ENCODE measurements at places on chromosomes 3 and 15.
A peak's percentile ranks its signal among the peaks of the same experiment; 100 is the strongest.

DNA sequence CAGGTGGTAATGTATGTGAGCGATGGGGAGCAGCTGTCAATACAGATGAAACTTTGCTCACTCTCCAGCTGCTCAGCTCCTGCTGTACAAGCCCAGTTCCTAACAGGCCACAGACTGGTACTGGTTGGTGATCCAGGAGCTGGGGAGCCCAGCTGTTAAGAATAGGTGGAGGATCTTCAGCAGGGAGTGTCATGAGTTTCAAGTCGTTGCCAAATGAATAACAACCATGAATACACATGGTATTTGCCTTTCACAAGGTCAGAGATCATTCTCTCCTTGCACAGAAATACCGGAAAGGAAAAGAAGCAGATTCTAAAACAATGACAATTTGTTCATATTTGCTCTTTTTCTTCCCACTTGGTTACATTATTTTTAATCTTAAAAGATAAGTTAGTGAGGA is 5.1 kb downstream of the PLSCR1 start:
- DNase-seq: no peak

DNA sequence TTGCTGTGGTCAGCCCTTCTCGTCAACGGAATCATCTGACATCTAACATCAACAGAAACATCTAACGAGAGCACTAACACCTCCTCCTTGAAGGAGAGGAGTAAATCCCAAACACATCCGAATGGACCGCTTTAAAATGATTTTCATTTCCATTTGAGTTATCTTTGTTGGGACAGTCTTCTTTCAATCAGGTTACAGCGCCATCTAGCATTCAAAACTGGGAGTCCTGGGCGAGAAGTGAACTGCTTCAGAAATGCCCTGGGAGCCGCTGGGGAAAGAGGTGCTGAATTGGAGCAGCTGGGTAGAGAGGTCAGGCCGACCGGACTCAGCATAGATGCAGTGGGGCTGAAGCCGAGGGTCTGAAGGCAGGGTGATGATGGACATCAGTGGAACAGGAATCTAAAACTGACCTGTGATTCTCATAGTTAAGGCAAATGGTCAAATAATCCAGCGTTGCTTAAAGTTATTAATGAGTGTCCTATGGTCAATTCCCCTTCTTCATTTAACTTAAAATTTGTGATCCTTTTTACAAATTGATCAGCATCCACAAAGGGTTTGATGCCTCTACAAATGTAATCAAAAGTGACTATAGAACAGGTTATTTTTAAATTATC is 170.0 kb upstream of the NDN start:
- peak; percentile 78 for DNase-seq

DNA sequence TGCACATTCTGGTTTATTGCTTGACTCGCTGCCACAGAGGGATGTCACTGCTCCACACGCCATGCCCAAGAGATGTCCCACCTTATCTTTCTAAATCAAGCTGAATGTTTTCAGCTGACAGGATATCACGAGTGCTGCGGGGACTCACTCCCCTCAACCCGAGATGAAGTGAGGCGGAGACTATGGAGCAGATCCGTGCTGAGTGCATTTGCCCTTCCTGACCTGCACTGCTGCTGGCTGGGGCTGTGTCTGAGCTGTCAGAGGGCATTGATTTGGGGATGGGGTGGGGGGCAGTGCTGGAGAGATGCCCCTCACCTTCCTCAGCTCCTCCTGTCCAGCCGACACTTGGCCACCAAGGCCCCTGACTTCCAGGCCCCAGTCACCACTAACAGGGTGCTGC is 40.5 kb upstream of the CSPG4 start:
- no peak for DNase-seq

- DNase-seq: no peak
These were observed 220.0 kb upstream of the GRM7 start for GRCh38 chr3:6640907-6641306.

- DNase-seq: no peak
These were observed 48.6 kb upstream of the TEX264 start for GRCh38 chr3:51622413-51622812.

- no peak for DNase-seq
These were observed 1215.2 kb downstream of the SI start for GRCh38 chr3:163863146-163863545.

- DNase-seq: no peak
These were observed 235.9 kb downstream of the GAP43 start for GRCh38 chr3:115859002-115859807.

DNA sequence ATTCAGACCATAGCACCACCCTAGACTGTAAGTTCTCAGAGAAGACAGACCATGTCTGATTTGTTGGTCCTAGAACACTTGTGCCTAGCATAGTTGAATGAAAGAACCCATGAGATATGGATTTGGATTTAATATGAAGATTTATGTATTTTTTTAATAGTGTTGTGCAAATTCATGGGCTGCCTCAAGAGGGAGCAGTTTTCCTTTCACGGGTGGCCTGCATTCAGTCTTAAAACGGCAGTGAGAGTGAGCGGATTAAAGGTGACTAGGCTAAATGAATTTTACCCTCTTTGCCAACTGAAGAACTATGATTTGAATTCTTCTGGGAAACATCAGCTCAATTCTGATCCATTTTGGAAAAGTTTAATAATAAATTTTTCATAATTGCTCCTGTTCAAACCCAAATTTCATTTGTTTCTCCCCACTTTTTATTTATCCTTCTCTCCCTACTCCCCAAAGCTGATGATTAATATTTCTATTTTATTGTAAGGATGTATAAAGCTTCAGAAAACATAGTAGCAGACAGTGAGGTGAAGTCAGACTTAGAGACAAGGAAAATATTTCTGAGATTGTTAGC is 67.3 kb downstream of the MORC1 start:
- no peak for DNase-seq

DNA sequence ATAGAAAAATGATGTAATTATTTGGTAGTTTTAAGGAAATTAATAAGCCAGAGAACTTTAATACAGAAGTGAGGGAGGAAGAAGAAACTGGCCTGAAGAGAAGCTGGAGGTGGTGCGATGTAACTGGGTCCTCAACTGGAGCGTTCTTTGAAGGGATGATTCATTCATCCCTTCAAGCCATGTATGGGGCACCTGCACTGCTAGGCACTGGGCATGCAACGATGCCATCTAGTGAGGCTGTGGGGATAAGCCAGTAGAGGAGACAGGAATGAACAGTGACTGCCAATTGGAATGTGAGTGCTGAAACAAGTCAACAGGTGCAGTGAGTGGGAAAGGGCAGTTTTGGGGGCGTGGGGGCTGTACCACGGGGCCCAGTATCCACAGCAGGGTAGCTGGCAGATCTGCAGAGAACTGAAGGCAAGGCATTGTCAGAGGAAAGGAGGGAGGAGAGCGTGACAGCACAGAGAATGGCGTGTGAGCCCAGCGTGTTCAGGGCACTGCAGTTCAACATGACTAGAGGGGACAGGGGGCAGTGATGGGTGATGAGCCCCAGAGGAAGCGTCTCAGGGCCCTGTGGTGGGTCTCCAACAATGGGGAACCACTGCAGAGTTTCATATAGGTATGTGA is 3.8 kb upstream of the KIF23 start:
- peak; percentile 72 for DNase-seq

- DNase-seq: peak; percentile 91
These were observed 271.0 kb upstream of the TBL1XR1 start for GRCh38 chr3:177468331-177468730.

DNA sequence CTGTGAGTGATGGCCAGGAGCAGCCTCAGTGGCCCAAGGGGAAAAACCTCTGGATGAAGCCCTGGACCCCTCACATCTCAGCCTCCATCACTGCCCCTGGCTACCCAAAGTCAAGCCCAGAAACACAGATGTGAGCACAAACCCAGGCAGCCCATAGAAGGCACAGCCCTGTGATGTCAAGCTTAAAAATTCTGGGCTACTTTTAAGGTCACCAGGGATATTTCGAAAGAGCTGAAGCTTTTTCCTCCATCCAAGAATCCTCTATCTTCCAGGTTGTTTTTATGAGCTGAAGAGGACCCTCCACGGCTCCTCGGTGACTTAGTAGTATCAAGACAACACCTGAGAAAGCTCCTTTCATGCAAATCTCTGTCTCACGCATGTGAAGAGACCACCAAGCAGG is 11.5 kb downstream of the LIPC start:
- DNase-seq: no peak

DNA sequence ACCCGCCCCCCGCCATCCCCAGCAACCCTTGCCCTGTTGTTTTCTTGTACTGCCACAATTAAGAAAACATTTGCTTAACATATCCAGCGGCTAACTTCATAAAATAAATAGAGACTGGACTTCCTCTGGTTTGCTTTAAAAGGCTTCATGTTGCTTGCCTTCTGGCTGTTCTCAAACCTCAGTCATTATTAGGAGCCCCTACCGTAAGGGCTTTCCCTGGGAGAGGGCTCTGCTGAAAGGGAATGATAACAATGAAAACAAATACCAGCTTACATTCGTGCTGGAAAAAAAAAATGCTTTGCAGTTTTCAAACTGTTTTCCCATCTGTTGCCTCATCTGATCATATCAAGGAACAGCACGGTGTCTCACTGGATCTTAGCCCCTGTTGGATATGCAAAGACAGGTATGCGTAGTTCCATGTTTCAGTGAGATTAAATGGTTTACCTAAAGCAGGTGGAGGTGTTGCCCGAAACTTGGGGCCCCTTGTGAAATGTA is 77.2 kb upstream of the VGLL4 start:
- DNase-seq: no peak

GRCh38 chr15:53525894-53526293 is 233.6 kb downstream of the WDR72 start:
- DNase-seq: no peak

GRCh38 chr3:192914848-192915247 is 2.8 kb downstream of the MB21D2 start:
- no peak for DNase-seq

DNA sequence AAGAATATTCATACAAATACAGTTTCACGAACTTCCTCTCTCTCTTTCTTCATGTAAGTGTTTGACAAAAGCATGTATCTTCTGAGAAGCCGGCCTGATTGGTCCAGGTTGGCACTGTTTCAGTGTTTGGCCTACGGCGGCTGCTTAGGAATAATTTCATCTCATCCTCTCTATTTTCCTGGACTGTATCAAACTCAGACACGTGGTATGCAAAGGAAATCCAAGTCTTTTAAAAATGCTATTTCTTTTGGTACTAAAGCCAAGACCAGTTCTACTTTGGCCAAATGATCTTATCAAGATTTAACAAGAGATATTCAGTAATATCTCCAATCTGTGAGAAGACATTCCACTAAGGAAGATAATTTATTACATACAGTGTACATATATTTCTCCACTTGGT is 152.8 kb downstream of the TIGIT start:
- DNase-seq: no peak

GRCh38 chr3:16320711-16321110 is 55.7 kb downstream of the OXNAD1 start:
- no peak for DNase-seq

DNA sequence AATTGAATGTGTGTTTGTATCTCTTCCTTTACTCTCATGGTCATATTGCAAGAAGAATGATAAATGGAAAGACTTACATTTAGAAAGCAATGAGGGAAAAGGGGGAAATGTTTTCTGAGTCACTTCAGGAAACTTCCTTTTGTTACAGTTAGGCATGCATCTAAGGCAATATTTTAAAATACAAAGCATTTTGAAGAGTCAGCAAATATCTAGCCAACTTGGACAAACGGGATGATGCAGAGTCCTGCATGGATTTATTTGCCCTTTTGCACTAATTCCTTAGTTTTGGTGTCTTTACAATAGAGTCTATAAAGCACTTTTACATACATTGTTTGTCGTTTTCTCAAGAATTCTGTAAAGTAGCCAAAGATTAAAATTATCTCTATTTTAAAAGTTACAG is 286.2 kb upstream of the UBE2E2 start:
- no peak for DNase-seq

DNA sequence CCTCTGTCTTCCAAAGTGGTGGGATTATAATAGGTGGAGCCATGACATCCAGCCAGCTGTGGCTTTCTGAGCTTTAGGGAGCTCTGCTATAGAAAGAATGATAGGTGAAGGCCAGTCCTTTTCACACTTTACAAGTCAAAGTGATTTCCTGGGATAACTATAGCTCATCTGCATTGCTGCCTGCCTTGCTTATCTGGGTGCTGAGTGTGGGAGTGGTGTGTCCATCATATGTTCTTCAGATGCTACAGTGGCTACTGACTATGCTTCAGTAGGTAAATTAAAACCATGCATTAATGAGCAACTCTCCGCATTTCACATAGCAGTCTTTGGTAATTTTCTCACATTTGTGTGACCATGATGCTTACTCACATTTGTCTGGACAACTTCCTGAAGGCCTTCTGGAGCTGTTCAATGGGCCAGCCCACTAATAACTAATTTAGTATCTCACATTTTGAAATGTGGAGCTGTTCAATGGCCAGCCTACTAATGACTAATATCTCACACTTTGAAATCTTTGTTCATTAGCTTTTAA is 23.4 kb downstream of the RHOA start:
- no peak for DNase-seq

GRCh38 chr3:9769426-9770275 is at the start of gene CAMK1:
Gene CAMK1, minus strand, starts transcription at chr3:9769947. Its CDS starts 2,198 bp downstream, at chr3:9767749.
- DNase-seq: peak; percentile 92

- DNase-seq: no peak
These were observed 80.1 kb downstream of the FEZF2 start for GRCh38 chr3:62293051-62293780.

DNA sequence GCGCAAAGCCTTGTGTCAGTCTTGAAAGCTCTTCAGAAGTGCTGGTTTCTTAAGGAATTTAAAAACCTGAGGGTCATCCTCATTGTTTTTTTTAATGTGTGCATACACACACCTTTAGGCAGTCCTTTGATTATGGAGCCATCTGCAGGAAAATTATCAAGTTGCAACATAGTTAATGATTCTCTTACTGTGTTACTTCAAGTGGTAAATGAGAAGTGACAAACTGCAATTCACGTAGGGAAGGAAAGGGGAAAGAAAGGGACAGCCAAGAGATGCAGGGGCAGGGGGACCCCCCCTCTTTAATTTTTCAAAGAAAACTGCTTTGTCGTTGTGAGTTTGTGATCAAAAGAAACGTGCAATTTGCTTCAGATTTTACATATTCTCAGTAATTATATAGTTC is 162.4 kb upstream of the CGNL1 start:
- no peak for DNase-seq

DNA sequence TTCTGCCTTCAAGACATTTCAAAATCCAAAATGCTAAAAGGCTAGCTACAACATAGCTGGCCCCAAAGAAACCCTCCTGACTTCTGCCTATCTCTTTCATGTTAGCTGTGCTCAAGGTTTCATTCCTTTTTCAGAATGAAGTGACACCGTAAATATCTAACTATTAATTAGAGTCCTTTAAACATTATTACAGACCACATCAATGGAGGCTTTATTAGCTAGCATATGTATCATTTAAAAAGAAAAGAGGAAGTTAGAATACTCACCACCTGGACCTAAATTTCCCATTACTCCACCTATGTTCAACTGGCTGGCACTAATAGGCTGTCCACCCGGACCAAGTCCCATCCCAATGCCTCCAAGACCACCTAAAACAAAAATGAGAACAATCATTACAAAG is 24.6 kb downstream of the MYEF2 start:
- no peak for DNase-seq

All from islet precursor cell (in vitro differentiated cells).